ENCODE measurements at places on chromosomes 16 and 17.

- no peak for DNase-seq
These were observed 398.6 kb downstream of the CPPED1 start for GRCh38 chr16:12405089-12405488.

- no peak for DNase-seq
These were observed 113.9 kb downstream of the UTP18 start for GRCh38 chr17:51374209-51374608.

DNA sequence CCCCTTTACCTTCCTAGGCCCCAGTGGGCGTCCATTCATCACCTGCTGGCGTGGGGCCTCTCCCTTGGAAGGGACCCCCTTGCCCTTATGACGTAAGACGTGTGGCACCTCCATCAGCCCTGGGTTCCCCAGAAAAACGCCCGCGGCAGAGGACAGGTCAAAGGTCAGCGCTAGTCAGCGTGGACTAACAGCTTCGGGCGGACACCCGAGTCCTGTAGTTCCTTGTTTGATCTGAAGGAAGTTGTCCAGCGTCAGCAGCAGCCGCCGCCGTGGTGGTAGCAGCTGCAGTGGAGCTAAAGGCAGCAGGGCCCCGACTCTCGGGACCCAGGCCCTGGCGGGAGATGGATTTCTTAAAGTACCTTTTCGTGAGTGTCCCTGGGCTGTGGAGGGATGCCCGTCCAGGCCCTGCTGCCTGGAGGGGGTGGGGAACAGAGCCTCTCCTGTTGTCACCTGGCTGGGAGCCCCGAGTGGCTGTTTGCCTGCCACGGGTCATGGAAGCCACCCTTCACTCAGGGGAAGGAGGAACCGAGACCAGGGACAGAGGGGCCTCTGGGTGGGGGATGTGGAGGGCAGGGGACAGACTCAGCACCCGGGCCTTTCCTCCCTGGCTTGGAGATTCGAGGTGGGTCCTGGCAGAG, 123.6 kb downstream of the OR1D5 start:
- no peak for DNase-seq

- no peak for DNase-seq
These were observed 1.0 kb downstream of the TEPSIN start for GRCh38 chr17:81237591-81238489.

DNA sequence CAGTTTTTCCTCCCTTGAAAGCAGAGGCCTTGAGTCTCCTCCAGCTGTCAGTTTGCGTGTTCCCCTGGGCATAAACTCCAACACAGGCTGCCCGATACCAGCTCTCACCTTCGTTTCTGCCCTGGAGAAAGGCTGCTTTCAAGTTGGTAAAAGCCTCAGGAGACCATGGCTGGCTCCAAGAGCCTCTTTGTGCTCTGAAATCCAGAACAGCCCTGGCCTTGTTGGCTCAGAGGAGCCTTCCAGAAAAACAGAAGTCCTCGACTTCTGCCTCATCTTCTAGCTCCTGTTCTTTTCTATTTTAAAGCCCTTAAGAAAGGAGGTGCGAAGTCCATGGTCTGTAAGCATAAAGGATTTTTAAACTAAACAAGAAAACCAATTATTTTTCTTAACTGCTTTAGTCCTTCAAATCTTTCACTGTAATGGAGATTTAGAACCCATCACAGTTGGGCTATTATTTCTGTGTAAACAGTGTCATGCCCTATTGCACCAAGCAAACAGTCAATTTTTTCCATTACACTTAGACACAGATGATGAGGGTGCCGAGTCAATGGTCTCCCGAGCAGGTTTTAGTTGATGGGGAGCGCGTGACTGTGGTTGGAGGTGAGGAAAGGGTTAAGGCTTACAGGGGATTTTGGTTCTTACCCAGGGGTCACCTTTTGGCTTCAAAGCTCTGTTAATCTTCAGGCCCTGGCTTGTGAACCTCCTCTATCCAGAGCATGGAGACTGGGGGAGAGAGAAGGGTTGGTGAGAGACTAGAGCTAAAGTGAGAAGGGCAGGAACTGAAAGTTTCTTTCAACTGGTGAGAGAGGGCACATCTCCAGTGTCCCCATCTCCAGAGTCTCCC, 212.8 kb downstream of the MSI2 start:
- no peak for DNase-seq

DNA sequence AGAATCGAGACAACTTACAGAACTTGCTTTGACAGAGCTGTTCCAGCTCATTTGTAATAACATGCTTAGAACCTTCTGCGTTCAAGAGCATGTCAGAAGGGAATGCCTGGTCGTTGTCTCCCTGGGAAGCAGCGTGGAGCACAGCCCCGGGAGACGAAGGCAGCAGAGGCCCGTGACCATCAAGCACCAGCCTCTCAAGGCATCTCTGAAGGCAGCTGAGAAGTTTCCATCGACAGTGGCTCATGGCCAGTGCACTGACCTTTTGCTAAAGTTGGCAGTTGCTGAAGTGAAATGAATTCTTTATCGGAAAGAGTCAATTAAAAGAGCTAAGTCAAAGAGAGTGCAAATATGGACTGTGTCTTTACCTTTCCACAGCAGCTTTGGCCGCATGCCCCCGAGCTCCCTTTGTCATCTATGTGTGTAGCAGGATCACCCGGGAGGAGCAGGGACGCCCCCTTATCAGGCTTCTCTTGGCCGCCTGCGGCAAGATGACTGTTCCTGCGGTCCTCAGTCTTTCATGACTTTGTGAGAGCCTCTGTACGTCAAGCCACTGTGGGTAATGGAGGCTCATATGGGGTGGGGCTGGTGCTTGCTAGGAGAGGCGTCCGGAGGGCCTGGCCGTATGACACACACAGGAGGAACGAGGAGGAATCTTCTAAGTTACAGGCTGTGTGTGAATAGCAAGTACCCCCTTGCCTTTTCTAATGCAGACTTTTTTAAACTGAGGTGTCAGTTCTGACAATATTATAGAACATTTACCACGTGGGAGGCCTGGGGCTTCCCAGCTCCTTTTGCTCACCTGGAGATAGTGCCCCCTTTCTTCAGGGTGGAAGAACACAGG, 54.2 kb downstream of the LDHD start:
- DNase-seq = no peak

- no peak for DNase-seq
These were observed 161.7 kb upstream of the CDH5 start for GRCh38 chr16:66204756-66205155.

DNA sequence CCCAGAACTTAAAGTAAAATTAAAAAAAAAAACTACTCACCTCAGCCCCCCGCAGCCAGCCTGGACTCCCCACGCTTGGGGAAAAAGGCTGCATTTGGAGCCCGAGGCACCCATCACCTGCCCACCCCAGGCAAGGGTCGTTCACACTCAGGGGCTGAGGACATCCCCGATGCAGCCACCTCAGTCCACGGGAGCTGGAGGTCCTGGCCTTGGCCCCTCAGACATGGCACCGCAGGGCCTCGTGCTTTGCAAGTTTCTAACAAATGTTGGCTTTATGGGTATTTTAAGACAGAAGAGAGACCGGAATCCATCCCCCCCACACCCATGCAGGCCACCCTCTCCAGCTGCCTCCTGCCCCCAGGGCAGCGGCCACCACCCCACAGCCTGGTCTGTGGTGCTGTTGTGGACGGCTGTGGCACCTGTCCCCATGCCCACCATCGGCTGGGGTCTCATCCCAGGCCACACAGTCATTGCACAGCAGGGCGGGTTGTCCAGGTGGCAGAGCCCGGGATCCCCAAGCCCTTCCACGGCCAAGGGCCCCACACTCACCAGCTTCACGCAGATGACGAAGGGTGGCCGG, 116.4 kb upstream of the ZNF750 start:
- DNase-seq = no peak

DNA sequence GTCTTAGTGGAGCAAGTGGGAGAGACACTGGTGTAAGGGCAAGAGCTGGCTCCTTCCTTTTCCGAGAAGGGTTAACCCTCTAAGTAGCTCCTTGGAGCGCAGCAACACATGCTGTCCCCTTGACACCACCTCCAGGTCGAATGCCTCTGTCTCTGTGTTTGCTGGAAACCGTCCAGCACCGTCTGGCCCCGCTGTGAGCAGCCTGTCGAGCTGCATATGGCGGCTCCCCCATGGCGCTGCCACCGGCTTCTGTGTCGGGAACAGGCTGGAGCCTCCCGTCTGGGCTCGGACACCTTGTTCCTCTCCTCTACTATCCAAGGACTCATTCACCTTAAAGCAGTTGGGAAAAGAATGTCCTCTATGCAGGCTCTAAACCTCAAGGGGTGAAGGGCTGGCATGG, 28.9 kb upstream of the WSCD1 start:
- no peak for DNase-seq

- no peak for DNase-seq
These were observed 166.9 kb downstream of the CDH13 start for GRCh38 chr16:82793528-82794245.

Measured in NCI-H2029 (cell line).